ENCODE measurements at places on chromosomes 7 and 10.

DNA sequence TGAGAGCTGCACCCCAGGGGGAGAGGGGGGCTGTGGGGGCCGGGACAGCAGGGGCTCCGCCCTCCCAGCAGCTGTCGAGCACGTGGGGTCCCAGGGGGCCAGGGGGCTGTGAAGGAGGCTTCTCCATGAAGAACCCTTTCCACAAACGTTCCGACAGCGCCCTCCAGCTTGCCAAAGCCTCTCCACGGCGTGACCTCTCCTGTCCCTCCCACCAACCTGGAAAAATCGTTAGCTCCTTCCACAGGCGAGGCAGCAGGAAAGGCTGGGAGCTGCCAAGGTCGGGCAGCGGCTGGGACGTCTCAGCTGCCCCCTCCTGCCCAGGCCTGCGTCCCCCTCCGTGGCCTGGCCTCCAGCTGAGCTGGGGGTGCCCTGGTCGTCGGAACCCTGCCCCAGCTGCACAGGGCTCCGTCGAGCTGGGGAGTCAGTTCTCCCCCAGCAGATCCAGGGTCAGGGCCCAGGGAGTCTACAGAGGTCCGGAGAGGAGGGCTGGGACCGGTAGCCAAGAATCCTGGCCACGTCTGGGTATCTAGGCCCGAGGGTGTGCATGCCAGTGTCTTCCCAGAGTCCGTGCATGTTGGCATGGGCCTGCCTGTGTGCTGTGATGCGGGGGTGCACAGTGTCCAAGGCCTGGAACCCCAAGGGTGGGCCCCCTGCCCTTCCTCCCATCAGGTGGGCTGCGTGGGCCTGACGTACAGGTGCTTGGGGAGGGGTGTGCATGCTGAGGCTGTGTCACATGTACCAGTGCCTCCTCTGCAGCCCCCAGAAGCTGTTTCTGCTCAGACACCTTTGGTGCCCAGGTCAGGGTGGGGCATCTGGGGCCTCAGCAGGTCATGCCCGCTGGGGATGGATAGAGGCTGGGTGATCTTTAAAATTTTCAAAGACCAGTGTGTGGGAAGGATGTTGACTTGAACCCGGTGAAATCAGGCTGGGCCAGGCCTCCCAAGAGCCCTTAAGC, 66.5 kb downstream of the UNCX start:
- DNase-seq = no peak

GRCh38 chr7:38318241-38318640, 44.8 kb upstream of the TARP start:
- DNase-seq = no peak

- DNase-seq = no peak
These were observed 9.9 kb downstream of the PPIF start for GRCh38 chr10:79357180-79357579.

- no peak for DNase-seq
These were observed 13.1 kb upstream of the NKX2-3 start for GRCh38 chr10:99519690-99520039.

DNA sequence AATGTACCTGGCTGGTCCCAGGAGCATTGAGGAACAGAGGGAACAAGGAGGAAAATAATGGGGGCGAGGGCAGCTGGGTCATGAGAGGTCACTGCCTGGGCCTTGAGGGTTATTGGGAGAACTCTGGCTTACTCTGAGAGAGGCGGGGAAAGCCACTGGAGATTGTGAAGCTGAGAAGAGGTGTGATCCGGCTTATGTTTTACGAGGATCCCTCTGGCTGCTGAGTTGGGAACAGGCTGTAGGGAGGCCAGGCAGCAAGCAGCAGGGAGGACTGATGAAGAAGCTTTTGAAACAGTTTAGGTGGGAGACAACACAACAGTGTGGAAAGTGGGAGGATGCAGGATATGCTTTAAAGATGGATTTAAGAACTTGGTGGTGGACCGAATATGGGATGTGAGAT, 87.3 kb downstream of the FANK1 start:
- no peak for DNase-seq

GRCh38 chr10:110793886-110794285, 77.8 kb upstream of the PDCD4 start:
- no peak for DNase-seq

- DNase-seq = no peak
These were observed 543.2 kb upstream of the SEMA3D start for GRCh38 chr7:85730012-85730411.
